ENCODE measurements at places on chromosomes 2 and 18. TPM values are rescaled to one million over a fixed set of nuclear protein-coding genes. Genes with fewer than 3 reads are reported as not detected.

Gene ARPC2
- 374 TPM for total RNA-seq

Gene WDFY1
- 69.5 TPM for total RNA-seq

Gene NEB
- 1.2 TPM for total RNA-seq

Gene CNGA3
- total RNA-seq = not detected

Gene ADGRF3
- not detected for total RNA-seq

Gene RMDN2
- 18.1 TPM for total RNA-seq

Gene UGT1A10
- total RNA-seq = not detected

Gene DSC3
- 0.69 TPM for total RNA-seq

Gene APOB
- not detected for total RNA-seq

Gene NAT8
- 0.69 TPM for total RNA-seq

Gene SYT4
- not detected for total RNA-seq

Gene AP1S3
- 48.0 TPM for total RNA-seq

Gene ABCB11
- total RNA-seq = not detected

Gene GAREM2
- total RNA-seq = 0.69 TPM

Gene CCDC150
- 3.2 TPM for total RNA-seq

Gene TSHZ1
- total RNA-seq = 0.69 TPM

Gene C2orf80
- total RNA-seq = not detected

Gene IL18RAP
- not detected for total RNA-seq

Gene IL1RL1
- total RNA-seq = 4.3 TPM

Gene AGXT
- not detected for total RNA-seq

Gene ANO7
- total RNA-seq = 1.8 TPM

Gene NRP2
- total RNA-seq = 39.1 TPM

Gene ST6GAL2
- 1.4 TPM for total RNA-seq

Gene RTP5
- not detected for total RNA-seq

Gene AQP12A
- not detected for total RNA-seq

Gene PID1
- total RNA-seq = 1.0 TPM

Gene RFTN2
- under 0.01 TPM for total RNA-seq

Gene SCN2A
- 0.35 TPM for total RNA-seq

Gene ELOA2
- not detected for total RNA-seq

Gene TRAK2
- total RNA-seq = 117 TPM

Gene PLCD4
- 2.9 TPM for total RNA-seq

Gene CMPK2
- 9.0 TPM for total RNA-seq

Gene GATA6
- 0.35 TPM for total RNA-seq

Gene ZSWIM2
- total RNA-seq = not detected

Gene LRP1B
- total RNA-seq = 4.3 TPM

Gene SLC19A3
- 4.0 TPM for total RNA-seq

Gene SCLY
- 18.2 TPM for total RNA-seq

Gene HRH4
- total RNA-seq = not detected

Gene IAH1
- total RNA-seq = 47.7 TPM

Gene CRYGD
- total RNA-seq = not detected

Gene CAPG
- total RNA-seq = 295 TPM

Gene NOL4
- total RNA-seq = 0.52 TPM

Gene PIEZO2
- total RNA-seq = 0.30 TPM

Gene ZNF804A
- total RNA-seq = 0.10 TPM

Gene HOXD12
- total RNA-seq = not detected

Gene CHCHD5
- 6.4 TPM for total RNA-seq

Gene TMEM178A
- 2.9 TPM for total RNA-seq

Gene DYNAP
- total RNA-seq = not detected

Gene HSBP1L1
- 13.1 TPM for total RNA-seq

Gene POTEI
- not detected for total RNA-seq

Gene RFX8
- total RNA-seq = not detected

Gene TOGARAM2
- not detected for total RNA-seq

Gene MGAT5
- total RNA-seq = 39.1 TPM

Gene SPDYA
- 0.69 TPM for total RNA-seq

Gene APCDD1
- total RNA-seq = under 0.01 TPM

Gene RAX
- not detected for total RNA-seq

Gene RND3
- total RNA-seq = 208 TPM
